ENCODE measurements at places on chromosomes 4 and X.

DNA sequence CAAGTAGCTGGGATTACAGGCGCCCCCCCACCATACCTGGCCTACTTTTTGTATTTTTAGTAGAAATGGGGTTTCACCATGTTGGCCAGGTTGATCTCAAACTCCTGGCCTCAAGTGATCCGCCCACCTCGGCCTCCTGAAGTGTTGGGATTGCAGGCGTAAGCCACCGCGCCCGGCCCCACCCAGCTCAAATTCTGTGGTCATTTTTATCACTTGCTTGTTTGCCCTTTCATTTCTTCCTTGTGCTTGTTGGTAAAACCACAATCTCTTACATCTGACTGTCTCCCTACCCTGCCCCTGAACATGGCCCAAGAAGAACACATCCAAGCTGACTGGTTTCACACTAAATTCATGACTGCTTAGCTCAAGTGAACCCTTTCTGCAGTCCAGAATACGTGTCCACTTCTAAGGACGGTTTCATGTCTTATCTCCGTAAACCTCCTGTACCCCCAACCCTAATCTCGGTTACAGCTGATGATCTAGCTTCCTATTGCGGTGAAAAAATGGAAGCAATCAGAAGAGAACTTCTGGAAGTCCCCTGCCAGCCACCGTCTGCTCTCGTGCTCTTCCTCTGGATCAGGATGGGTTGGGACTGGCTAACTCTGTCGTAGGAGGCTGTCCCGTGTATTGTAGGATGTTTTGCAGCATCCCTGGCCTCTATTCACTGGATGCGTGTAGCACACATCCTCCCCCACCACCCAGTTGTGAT, 5.4 kb upstream of the RS1 start:
- DNase-seq: no peak

GRCh38 chrX:2425286-2426071, 75.3 kb downstream of the DHRSX start:
- no peak for DNase-seq

GRCh38 chrX:9340598-9341290, 124.1 kb upstream of the TBL1X start:
- DNase-seq: no peak

- DNase-seq: no peak
These were observed at the start of gene GPR78 for GRCh38 chr4:8580321-8581093. Gene GPR78, plus strand, starts transcription at chr4:8580392. Its CDS starts 591 bp downstream, at chr4:8580983.

- DNase-seq: no peak
These were observed 276.5 kb downstream of the PPP4R3C start for GRCh38 chrX:27186671-27187070.

DNA sequence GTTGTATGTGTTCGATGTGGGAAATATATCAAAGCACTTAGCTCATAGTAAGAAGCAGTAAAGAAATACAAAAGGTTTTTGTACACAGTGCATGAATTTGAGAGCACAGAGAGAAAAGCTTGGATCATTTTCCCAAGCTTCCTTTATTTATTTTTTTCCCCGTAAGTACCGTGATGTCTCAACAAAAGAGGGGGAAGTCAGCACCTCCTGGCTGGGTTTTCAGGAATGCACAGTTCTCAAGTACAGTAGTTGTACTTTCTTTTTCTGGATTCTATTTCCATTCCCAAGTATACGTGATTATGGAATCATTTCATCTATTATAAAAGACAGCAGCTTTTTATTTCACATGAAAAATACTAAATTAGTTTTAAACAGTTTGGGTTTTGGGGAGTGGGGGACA, 171.5 kb upstream of the EDNRA start:
- DNase-seq: no peak

DNA sequence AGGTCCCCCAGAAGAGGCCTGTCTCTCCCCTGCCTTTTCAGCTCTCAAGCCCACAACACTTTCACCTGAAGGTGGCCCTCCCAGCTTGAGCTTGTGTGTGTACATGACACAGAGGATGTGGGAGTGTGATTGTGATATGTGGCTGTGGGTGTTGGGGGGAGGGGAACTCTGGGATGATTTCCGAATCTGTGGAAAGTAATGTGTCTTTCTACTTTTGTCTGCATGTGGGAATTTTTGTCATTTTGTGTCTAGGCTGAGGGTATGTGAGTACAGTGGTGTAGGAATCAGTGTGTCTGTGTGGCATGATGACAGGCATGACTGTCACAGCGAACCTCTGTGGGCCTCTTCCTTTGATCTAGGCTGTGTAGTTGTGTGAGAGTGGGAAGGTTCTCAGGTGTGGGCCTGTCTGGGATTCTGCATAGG, 6.4 kb downstream of the SYP start:
- DNase-seq: no peak

GRCh38 chr4:8762951-8763735, 108.5 kb downstream of the HMX1 start:
- no peak for DNase-seq

DNA sequence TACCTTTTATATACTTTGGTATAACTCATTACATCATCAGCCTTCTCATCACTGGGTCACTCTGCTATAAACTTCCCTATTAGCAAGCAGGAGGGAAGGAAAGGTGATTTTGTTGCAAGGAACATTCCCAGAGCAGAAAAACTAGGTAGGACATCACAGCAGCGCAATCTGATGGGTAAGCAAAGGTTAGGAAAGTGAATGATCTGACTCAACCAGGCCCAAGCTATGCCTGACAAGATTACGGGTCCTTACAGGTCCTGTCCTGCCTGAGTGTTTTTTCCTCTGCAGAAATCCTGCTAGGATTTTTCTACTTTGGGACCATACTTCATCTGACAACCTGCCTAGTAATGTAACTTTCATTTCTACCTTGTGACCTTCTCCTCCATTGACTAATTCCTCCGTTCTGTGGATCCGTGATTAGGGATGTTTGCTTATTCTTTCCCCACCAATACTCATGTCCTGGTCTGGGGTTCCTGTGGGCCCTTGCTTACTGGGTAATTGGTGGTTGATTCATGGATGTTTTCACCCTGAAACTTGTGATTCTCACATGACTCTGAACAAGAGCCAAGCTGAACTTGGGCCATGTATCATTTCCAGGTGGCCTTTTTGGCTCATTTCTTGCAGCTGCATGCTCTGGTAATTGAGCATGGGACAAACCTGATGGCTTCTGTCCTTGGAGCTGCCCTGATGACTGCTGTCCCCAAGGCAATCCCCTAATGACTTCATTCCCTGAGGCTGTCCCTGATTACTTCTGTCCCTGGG, 111.9 kb upstream of the KIT start:
- DNase-seq: no peak

DNA sequence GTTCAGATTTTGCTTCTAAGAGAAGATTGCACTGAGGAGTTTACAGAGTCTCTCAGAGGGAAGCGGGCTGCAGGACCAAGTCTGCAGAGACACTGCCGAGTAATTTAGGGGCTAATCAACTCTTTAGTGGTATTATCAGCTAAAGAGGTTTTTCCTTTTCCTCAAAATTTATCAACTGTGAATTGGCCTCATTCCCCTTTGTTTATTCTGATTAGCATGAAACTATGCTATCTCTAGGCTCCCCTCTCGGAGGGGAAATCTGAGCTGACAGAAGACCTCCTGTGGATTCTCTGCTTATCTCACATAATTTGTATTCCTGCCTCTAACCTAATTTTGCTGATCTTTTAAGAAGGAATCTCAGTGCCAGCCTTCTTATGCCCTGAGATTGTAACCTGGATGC, 201.0 kb downstream of the DCTD start:
- DNase-seq: no peak

- DNase-seq: no peak
These were observed 98.7 kb upstream of the DDIT4L start for GRCh38 chr4:100288811-100289529.

DNA sequence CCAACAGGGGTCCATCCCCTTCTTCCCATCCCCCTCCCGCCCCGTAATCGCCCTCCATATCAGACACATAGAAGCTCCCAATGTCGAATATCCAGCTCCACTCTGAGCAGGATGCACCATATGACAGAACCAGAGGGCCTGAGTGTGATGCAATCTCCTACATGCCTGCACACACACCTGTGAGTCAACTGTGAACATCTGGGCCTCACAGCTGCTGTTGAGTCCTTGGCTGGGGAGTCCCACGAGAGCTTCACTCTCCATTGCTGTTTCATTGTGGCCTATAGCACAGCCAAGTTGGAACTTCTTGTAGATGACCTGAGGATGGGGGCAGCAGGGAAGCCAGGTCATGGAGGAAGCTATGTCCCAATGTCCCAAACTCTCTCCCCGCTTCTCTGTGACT, 8.2 kb downstream of the SLC38A5 start:
- DNase-seq: no peak

DNA sequence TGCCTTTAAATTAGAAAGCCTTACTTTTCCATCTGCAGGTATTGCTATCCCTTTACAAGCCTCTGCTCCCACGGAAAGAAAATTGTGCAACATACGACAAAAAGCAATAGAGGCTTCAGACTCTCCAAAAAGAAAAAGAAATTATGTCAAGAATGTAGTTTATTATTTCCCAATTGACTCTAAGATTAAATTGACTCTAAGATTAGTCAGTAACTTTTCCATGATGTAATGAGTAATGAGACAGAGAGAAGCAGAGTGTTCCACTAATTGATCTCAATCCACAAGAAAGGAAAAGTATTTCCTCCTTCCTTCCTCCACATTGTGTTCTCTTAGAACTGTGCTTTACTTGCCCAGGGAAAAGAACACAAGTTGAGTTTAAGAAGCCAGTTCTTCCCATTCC, 345.7 kb upstream of the HS3ST1 start:
- DNase-seq: no peak

DNA sequence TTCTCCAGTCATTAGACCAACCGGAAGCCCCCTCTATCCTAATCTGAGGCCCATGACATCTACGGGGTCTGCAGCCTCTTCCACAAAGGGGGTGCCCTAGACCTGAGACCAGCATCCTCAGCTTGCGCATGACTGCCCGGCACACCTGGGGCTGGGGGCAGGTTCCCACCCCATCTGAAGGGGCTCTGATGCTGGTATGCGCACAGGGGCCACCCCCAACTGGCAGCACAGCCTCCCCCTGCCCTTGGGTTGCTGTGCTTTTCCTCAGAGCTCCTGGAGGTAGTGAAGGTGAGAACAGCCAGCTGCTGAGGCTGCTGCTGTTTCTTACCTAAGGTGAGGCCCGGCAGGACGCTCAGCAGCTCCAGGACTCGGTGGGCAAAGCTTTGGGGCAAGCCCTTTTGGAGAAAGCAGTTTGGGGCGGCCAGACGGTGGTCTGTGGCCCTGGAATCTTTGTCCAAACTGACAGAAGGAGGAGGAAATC, 18.9 kb upstream of the CPLX1 start:
- no peak for DNase-seq

- no peak for DNase-seq
These were observed 1248.8 kb downstream of the ADGRL3 start for GRCh38 chr4:62448911-62449310.

Measured in stimulated activated CD4-positive, alpha-beta T cell treated with anti-CD3 and anti-CD28 coated beads, Interleukin-15, amount 100 ng/mL, for 1 hour (primary cell).